ENCODE measurements at places on chromosomes 5 and 9.

GRCh38 chr9:79667817-79668436 lies 96.2 kb downstream of the TLE4 start:
- DNase-seq, result no peak
- peaks cover 8% of the 10 kb centered on the region for H3K4me1 ChIP-seq
- H3K27me3 ChIP-seq, result no peaks in the 10 kb centered on the region
- H3K4me3 ChIP-seq, result no peak overlapping the region

- H3K4me1 ChIP-seq, result no peaks in the 10 kb centered on the region
- no peaks in the 10 kb centered on the region for H3K27me3 ChIP-seq
- H3K4me3 ChIP-seq, result no peak overlapping the region
- H3K27ac ChIP-seq, result no peak overlapping the region
Observed at GRCh38 chr9:8958358-8958757, 1158.8 kb upstream of the DMAC1 start.

DNA sequence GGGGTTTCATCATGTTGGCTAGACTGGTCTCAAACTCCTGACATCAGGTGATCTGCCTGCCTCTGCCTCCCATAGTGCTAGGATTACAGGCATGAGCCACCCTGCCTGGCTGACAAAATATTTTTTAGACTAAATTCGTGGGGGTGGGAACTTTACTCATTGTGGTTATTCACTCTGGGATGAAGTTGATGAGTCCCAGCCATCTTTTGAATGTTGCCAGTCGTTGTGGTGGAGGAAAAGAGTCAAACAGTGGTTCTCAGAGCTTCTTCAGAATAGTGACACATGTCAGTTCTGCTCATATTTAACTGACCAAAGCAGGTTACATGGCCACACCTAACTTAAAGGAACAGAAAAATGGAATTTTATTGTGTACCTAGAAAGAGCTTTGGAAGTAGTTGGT lies 6.9 kb downstream of the SREK1 start:
- H3K27ac ChIP-seq, result no peak overlapping the region
- peaks cover 21% of the 10 kb centered on the region for H3K36me3 ChIP-seq
- H3K4me1 ChIP-seq, result peaks cover 36% of the 10 kb centered on the region

DNA sequence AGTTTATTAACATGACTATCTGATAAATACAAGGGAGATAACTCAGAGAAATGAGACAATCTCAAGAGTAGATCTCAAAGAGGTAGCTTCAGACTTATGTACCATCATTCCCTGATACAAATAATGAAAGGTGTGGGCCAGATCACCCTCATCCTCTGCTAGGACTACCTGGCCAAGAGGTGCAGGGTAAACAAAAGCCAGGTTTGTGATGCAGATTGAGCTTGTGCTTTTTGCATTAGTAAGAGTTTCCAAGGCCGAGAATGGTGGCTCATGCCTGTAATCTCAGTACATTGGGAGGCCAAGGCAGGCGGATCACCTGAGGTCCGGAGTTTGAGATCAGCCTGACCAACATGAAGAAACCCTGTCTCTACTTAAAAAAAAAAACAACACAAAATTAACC lies 8.9 kb upstream of the SPIN1 start:
- H3K27me3 ChIP-seq, result peaks cover 9% of the 10 kb centered on the region
- no peaks in the 10 kb centered on the region for H3K4me1 ChIP-seq
- no peak overlapping the region for H3K4me3 ChIP-seq
- no peak for DNase-seq
- H3K36me3 ChIP-seq, result no peaks in the 10 kb centered on the region
- no peak overlapping the region for H3K27ac ChIP-seq

- no peak for DNase-seq
- no peak overlapping the region for H3K27ac ChIP-seq
- H3K36me3 ChIP-seq, result no peaks in the 10 kb centered on the region
- H3K4me3 ChIP-seq, result no peak overlapping the region
- H3K27me3 ChIP-seq, result peaks cover 4% of the 10 kb centered on the region
Observed at GRCh38 chr5:143569213-143569701, 165.8 kb upstream of the NR3C1 start.

DNA sequence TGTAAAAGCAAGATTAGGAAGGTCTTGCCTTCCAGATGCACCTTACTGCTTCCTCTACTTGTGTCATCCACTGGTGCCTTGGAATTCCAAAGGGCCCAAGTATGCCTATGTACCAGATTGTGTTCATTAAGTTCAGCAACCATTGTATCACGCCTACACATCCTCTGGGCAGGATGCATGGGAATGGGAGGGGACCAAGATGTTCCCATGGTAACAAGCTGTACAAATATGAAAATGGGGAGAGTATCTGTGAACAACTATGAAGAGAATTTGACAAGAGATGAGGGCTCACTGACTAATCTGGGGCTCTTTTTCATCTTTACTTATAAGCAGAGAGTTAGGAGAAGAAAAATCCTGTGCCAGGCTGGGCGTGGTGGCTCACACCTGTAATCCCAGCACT lies 137.8 kb upstream of the MAP1B start:
- H3K36me3 ChIP-seq, result no peaks in the 10 kb centered on the region
- no peak overlapping the region for H3K27ac ChIP-seq
- DNase-seq, result no peak
- peaks cover 8% of the 10 kb centered on the region for H3K27me3 ChIP-seq
- no peaks in the 10 kb centered on the region for H3K4me1 ChIP-seq

GRCh38 chr5:55578771-55579170 lies 44.0 kb upstream of the PLPP1 start:
- no peak for DNase-seq
- H3K27me3 ChIP-seq, result peaks cover 3% of the 10 kb centered on the region
- H3K36me3 ChIP-seq, result peaks cover 2% of the 10 kb centered on the region

GRCh38 chr9:90504486-90504885 lies 138.1 kb downstream of the DIRAS2 start:
- no peaks in the 10 kb centered on the region for H3K36me3 ChIP-seq
- no peaks in the 10 kb centered on the region for H3K27me3 ChIP-seq
- H3K27ac ChIP-seq, result no peak overlapping the region
- H3K4me1 ChIP-seq, result no peaks in the 10 kb centered on the region
- no peak overlapping the region for H3K4me3 ChIP-seq

DNA sequence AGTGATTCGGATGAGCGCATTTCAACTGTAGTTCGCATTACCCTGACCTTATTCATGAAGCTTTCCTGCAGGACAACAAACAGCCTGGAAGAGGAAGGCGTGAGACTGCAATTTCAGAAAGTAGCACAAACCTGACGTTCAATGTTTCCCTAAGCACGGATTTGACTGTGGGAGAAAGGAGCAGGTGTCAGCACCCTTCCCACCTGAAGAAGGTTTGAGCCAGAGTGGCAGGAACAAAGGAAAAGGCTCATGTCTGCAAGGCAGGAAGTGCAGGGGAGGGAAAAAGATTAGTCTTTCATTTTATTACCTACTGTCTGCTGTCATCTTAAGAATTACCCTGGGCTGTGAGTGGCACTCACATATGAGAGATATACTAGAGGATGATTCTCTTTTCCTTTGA lies 114.0 kb downstream of the MED10 start:
- no peaks in the 10 kb centered on the region for H3K36me3 ChIP-seq
- no peak overlapping the region for H3K4me3 ChIP-seq
- peaks cover 3% of the 10 kb centered on the region for H3K27me3 ChIP-seq
- H3K27ac ChIP-seq, result no peak overlapping the region
- H3K4me1 ChIP-seq, result no peaks in the 10 kb centered on the region
- DNase-seq, result no peak

- H3K27ac ChIP-seq, result no peak overlapping the region
- no peak overlapping the region for H3K4me3 ChIP-seq
- no peak for DNase-seq
- H3K27me3 ChIP-seq, result no peaks in the 10 kb centered on the region
- no peaks in the 10 kb centered on the region for H3K4me1 ChIP-seq
Observed at GRCh38 chr5:124445070-124445619, 301.3 kb downstream of the ZNF608 start.

GRCh38 chr9:8552732-8553131 lies 753.2 kb upstream of the DMAC1 start:
- H3K27me3 ChIP-seq, result no peaks in the 10 kb centered on the region
- H3K4me1 ChIP-seq, result no peaks in the 10 kb centered on the region
- DNase-seq, result no peak
- H3K27ac ChIP-seq, result no peak overlapping the region

DNA sequence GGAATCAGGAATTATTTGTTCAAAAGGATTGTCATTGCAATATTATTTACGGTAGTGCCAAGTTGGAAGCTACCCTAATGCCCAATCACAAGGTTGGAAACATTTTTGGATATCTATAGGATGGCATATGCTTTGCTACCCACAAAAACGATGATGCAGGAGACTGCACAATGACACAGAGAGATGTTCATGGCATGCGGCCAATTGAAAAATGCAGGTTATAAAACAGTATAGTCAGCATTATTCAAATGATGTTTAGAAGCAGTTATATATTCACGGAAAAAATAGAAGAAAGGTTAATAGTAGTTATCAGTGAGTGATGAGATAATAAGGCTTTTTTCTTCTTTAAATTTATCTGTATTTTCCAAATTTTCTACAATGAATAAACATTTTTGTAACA lies 5.9 kb upstream of the ACSL6 start:
- H3K4me1 ChIP-seq, result peaks cover 52% of the 10 kb centered on the region
- H3K36me3 ChIP-seq, result no peaks in the 10 kb centered on the region
- H3K27me3 ChIP-seq, result peaks cover 63% of the 10 kb centered on the region
- no peak overlapping the region for H3K4me3 ChIP-seq
- DNase-seq, result no peak

GRCh38 chr5:121055586-121055985 lies 591.5 kb downstream of the PRR16 start:
- H3K4me1 ChIP-seq, result no peaks in the 10 kb centered on the region
- no peaks in the 10 kb centered on the region for H3K36me3 ChIP-seq
- DNase-seq, result no peak
- H3K27ac ChIP-seq, result no peak overlapping the region

GRCh38 chr9:99485459-99485858 lies 263.4 kb downstream of the SEC61B start:
- H3K4me1 ChIP-seq, result no peaks in the 10 kb centered on the region
- H3K27ac ChIP-seq, result no peak overlapping the region
- no peaks in the 10 kb centered on the region for H3K36me3 ChIP-seq
- DNase-seq, result no peak
- peaks cover 16% of the 10 kb centered on the region for H3K27me3 ChIP-seq

GRCh38 chr5:18772475-18772874 lies 1138.2 kb downstream of the TAF11L14 start:
- H3K36me3 ChIP-seq, result no peaks in the 10 kb centered on the region
- H3K27ac ChIP-seq, result no peak overlapping the region
- no peaks in the 10 kb centered on the region for H3K27me3 ChIP-seq
- H3K4me1 ChIP-seq, result no peaks in the 10 kb centered on the region

- H3K36me3 ChIP-seq, result no peaks in the 10 kb centered on the region
- H3K27me3 ChIP-seq, result no peaks in the 10 kb centered on the region
- H3K4me1 ChIP-seq, result no peaks in the 10 kb centered on the region
- H3K27ac ChIP-seq, result no peak overlapping the region
- no peak for DNase-seq
- no peak overlapping the region for H3K4me3 ChIP-seq
Observed at GRCh38 chr9:14186096-14186495, 127.8 kb downstream of the NFIB start.

GRCh38 chr5:75909223-75909622 lies 174.0 kb upstream of the SV2C start:
- H3K27ac ChIP-seq, result no peak overlapping the region
- peaks cover 9% of the 10 kb centered on the region for H3K27me3 ChIP-seq
- no peak for DNase-seq
- H3K4me3 ChIP-seq, result no peak overlapping the region

Data from activated naive CD4-positive, alpha-beta T cell treated with anti-CD3 and anti-CD28 coated beads, Interleukin-2, amount 10 ng/mL, durations not matched to agents 7 days and 5 days (primary cell).